ENCODE measurements at places on chromosomes 13 and 19.

DNA sequence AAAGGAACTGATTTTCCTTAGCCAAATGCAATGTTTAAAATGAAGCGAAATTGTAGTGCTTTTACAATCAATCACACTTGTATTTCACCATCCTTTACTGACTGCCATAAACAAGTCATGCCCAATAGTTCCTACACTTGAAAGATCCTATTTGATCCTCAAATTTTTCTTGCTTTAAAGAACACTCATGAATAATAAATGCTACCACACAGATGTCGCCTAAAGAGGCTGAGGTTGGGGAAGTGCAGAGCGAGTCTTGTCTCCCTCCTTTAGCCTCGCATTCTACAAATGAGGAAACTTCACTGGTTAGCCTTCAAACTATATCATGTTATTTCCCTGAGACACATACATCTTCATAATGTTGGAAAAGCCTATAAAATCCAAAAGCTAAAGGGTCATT lies 18.7 kb upstream of the AMER2 start:
- no peak for DNase-seq

DNA sequence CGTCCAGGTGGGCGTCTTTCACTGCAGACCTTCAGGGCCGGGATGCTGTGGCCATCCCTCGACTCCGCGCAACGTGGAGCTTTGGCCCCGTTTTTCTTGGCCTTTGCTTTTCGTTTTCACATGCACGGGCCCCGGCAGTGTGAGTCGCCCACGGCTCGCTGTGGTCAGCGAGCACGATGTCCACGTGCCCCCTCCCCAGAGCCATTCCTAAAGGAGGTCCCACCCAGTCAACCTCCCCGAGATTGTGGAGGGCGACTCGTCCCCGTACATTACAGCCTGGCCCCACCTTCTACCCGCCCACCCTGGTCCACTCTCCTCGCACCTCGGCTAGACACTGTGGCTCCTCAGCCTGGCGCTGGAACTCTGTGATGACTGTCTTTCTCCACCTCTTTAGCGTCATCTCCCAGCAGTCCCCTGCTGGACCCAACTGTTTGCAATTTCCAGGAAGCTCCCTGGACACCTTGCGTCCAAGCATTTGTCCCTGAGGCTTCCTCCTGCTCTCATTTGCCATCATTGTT lies 405 bp downstream of the ZNF446 start:
- peak; percentile 55 for DNase-seq

GRCh38 chr13:68261105-68261504 lies 1031.0 kb upstream of the PCDH9 start:
- DNase-seq, result no peak

DNA sequence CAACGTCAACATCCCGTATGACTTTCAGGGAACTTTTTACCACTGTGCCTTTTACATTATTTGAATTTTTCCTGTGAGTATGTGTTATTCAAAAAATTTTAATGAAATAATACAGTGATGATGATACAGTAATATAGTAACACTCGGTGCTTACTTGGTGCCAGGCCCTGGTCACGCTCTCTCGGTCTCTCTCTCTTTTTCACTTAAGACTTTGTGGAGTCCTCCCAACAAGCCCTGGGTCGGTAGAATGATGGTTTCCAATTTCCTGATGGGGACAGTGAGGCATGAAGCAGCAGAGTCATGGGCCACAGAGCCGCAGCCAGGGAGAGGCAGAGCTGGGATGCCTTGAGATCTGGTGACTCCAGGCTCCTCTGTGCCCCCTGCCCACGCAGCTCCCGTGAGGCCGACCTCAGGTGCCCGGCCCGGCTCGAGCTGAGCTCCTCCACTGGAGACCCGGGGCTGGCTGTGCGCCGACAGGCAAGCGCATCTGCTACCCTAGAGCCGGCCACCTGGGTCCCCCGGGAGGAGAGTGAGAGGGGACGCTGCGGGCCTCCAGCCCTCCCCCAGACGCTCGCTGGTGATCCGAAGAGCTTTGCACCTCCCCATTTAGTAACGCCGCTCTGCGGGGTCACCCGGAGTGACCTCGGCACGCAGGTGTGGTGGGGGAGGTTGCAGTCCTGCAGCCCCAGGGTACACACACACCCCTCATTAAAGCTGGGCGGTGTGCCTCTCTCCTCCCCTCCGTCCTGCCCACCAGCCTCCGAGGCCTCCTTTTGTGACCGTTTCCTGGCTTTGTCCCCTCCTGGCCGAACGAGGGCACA lies 4.4 kb upstream of the SBK3 start:
- DNase-seq, result peak; percentile 83

DNA sequence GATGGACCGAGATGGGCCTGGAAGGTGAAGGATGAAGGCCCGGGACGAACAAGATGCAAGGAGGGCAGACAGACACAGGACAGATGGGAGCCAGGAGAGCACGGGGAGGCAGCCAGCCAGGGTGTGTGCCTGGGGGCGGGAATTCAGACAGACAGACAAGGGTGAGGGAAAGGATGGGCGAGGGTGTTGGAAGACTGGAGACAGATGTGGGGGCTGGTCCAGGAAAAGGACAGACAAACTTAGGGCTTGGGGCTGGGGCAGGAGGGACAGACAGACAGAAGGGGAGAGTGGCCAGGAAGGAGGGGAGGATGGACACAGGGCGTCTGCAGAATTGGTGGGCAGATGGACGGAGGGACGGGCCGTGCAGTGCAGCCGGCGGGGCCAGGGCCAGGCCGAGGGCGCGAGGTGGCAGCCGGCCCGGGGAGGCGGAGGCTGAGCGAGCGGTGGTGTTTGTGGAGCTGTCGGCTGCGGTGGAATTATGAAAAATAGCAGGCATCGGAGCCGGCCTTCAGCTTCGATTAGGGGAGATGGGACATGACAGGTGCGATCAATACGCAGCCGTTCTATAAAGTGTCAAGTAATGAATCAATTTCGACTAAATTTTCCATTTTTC lies 4.6 kb upstream of the ERFL start:
- peak; percentile 72 for DNase-seq

GRCh38 chr13:101949681-101950080 lies 452.2 kb downstream of the FGF14 start:
- DNase-seq, result no peak

DNA sequence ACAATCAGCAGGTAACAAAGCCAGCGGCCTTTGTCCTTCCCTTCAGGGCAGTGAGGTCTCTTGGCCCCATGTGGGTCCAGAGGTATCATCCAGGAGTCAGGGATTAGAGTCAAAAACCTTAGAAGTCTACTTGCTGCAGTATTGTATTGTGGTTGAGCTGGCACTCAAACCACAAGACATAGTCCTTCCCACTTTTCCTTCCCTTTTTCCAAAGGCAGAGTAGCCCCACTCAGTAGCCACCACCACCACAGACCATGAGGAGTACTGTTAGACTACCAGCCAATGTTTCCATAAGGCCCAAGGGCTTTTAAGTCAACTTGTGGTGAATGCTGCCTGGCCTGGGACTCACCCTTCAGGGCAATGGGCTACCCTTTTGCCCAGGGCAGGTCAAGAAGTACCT lies 27.1 kb upstream of the CCNA1 start:
- no peak for DNase-seq

DNA sequence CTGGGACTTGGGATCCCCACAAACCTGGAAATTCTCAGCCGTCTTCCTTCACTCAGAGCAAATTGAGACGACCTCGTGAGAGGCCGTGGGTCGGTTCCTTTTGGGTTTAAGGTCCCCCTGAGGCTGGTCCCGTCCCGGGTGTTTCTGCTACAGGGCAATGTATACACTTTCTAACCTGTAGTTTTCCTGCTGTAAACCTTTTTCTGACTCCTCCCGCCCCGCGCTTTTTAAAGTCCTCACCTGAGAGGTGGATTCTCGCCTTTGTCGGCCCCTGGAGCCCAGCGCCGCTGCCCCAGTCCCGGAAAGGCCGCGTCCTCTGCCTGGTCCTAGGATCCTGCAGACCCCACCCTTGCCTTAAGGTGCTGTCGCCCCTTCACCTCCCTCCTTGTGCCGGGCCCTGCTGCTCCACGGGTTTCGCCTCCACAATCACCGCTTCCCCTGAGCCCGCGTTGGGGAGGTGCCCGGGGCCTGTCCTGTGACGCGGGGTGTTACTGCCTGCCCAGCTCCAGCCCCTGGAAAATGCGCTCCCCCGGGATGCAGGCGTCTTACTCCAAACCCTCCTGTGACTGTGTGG lies 391 bp downstream of the ZNF761 start:
- DNase-seq, result peak; percentile 22

DNA sequence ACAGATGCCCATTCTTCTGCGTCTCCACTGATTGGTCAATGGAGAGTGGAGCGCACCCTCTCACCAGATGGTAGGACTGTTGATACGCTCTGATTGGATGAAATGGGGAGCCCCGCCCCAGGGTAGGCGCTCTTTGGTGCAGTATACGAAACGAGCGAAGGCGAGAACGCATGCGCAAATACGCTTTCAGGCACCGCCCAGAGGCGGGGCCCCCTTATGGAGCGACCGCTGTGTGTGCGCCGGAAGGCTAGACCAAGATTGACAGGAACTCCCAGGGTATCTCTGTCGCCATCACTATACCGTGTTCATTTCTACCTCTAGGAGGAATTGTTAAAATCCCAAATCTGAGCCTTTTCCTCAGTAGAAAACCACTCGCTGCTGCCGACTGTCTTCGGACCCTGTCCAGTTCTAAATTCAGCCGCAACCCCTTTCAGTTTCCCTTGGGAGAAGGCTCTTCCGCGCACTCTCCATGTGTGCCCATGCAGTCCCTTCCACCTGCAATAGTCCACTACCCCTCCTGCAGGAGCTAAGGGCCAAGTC lies 720 bp upstream of the HNRNPL start:
- peak; percentile 95 for DNase-seq

All from AG20443 (cell line).